ENCODE measurements at places on chromosomes 13 and 19.

DNA sequence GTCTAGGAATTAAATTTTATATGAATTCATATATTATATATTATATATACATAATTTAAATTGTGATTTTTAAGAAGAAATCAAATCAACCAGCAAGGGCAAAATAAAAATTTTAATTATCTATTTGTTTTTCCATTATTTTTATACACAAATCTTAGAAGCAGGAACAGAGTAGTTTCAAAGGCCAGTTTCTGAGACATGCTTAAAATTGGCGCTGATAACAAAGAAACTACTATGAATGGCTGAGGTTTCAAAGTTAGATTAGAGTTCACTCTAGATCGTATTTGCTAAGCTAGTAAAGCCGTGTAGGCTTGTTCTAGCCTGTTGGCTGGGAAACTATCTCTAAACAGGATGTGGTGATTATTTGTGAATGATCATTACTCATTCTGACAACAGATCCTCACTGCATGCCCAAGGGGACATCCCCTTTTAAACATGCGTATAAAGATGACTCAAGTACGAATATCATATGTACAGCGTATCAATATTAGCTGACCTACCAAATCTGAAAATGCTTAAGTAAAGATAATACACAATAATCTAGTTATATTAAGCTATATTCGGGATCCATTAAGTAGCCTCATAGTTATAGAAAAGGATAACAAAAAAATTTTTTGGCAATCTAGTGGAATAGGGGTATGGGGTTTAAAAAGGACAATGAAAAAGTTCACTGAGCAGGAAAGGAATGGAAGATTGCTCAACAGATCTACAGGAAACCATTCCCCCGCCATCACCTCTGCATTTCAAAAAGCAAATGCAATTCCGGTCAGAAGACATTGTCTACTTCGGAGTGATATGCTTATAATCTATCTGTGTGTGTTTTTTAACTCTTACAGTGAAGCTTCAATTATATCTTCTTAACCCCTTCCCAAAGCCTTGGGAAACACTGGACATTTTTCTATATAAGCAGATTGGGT lies 150.1 kb downstream of the SHISA2 start:
- no peak for DNase-seq

DNA sequence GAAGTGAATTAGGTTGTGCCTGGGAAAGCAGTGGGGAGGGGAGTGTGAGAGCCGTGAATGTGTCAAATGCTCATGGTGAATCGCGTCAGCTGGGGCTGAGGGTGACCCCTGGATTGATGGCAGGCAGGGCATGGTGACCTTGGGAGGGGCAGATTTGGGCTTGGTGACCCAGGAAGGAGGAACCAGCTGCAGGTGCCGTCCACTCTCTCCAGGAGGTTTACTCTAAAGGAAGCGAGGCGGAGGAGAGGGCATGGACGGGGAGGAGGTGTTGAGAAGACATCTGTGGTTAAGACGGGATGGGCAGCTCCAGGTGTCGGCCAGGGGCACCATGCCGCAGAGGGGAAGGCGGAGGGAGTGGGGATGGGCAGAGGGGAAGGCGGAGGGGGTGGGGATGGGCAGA lies 28.7 kb downstream of the TMEM255B start:
- DNase-seq: no peak

DNA sequence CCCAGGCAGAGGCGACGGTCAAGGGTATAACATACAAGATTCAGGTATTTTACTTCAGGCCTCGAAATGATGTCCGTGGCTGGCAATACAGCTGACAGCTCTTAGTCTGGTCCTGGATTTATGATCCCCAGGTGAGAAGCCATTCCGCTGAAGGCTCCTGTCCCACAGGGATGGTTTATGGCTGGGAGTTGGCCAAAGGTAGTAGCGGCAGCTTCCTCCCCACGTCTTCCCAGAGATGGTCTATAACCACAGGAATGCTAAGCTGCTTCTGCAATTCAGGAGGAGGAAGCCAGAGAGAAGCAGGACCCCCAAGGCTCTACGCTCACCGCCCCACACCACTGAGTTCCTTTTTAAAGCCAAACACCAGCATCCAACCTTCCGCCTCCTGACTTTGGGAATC lies 27.1 kb downstream of the OLFM2 start:
- DNase-seq: no peak

DNA sequence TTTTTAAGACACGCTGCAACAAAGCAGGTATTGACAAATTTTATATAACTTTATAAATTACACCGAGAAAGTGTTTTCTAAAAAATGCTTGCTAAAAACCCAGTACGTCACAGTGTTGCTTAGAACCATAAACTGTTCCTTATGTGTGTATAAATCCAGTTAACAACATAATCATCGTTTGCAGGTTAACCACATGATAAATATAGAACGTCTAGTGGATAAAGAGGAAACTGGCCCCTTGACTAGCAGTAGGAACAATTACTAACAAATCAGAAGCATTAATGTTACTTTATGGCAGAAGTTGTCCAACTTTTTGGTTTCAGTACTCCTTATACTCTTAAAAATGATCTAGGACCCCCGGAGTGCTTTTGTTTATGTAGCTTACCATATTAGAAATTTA lies 1.2 kb downstream of the BRCA2 start:
- DNase-seq: no peak

- DNase-seq: no peak
Observed at GRCh38 chr13:79668201-79668752, 187.3 kb downstream of the NDFIP2 start.

GRCh38 chr19:48329167-48329891 lies 4.0 kb downstream of the EMP3 start:
- DNase-seq: no peak

DNA sequence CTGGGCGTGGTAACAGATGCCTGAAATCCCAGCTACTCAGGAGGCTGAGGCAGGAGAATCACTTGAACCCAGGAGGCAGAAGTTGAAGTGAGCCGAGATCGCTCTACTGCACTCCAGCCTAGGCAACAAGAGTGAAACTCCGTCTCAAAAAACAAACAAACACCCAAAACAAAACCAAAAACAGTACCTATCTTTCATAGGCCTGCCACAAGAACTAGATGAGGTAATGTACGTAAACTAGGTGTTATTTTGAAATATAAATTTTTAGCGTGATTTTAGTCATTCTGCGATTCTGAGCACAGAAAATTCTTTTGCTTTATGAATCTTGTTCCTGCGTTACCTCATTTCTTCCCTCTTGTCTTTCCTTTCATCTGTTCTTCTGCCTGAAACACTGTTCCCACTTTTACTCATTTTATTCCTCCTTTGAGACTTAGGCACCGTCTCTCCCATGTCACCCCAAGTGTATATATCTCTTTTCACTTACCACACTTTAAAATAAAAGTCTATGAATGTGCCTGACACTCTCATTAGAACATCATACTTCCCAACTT lies 238.2 kb upstream of the HTR2A start:
- no peak for DNase-seq

GRCh38 chr13:23432626-23433025 lies 876 bp downstream of the SACS start:
- no peak for DNase-seq

GRCh38 chr19:39436350-39436716 lies 584 bp upstream of the RPS16 start:
- DNase-seq: no peak

DNA sequence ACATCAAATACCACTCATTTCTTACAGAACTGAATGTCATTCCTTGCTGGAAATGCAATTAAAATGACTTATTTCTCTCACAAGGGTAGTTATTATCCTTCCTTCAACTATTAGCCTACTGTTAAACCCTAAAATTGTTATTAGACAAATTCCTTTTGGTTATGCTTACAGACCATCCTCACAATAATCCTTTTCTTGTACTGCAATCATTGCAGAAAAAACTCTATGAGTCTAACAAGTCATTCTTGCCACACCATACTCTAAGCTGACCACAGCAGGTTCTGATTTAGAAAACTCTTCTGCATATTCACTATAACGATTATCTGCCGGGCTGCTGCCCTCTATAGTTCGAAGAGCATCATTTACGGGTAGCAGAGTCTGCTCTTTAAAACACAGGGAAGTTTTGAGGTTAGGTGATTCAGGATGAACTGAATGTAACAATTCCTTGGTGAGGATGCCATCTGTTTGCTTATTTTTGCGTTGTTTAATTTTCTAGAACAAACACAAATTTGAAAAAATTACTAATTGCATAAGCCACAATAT lies 38.2 kb downstream of the MTMR6 start:
- DNase-seq: peak; percentile 2

DNA sequence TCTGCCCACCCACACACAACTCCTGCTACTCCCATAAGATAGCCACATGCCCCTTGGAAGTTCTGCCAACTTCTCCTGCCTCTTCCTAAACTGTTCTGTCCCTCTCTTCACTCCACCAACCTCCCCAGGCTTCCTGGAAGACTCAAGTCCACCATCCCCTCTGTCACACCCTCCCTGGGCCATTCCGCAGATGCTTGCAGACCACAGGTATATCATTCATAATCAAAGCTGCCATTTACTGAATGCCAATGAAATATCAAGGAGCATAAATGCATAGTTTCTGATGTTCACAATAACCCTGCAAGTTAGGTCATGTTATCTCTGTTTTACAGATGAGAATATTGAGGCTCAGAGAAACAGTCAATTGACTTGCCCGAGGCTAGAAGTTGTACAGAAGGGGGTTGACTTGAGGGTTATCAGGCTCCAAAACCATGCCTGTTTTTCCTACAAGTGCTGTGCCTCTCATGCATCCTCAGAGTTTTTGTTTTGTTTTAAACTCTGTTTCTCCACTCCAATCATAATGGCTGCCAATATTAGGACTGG lies 135.6 kb downstream of the SLC7A1 start:
- DNase-seq: no peak

DNA sequence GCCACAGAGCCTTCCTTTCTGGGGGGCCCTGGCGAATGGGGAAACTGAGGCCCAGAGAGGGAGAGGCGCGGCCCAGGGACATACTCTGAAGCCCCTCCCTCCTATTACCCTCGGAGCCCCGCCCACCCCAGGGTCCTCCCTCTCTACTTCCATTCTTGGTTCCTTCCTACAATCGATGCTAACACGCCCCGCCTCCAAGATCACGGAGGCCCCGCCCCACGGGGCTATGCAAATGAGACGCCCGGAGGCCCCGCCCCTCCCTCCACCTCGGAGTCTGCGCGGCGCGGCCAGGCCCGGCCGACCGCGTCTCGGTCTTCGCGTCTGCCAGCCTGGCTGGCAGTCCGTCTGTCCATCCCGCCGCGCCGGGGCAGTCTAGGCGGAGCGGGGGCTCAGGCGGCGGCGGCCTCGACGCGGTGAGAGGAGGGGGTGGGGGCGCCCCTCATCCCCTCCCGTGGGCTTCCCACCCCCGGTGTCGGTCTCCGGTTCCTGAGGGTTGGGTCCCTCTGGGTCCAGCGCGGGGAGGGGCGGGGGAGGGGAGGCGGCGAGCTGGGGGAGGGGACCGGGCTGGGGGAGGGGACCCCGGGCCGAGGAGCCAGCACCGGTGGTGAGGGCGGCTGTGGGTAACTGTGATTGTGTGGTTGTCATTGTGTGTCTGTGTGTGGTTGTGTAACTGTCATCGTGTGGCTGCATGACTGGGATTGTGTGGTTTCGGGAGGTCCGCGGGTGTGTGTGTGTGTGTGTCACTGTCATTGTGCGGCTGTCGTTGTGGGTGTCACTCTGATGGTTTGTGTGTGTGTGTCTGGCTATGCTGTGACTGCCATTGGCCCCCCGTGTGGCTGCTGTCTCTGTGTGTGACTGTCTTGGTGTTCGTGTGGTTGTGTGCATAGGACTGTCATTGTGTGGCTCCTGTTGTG lies at the start of gene PLPPR2:
Gene PLPPR2, plus strand, starts transcription at position 273 of the 914 bp plus-strand sequence. CDS start 2,242 bp downstream, outside the sequence.
- peak; percentile 54 for DNase-seq

DNA sequence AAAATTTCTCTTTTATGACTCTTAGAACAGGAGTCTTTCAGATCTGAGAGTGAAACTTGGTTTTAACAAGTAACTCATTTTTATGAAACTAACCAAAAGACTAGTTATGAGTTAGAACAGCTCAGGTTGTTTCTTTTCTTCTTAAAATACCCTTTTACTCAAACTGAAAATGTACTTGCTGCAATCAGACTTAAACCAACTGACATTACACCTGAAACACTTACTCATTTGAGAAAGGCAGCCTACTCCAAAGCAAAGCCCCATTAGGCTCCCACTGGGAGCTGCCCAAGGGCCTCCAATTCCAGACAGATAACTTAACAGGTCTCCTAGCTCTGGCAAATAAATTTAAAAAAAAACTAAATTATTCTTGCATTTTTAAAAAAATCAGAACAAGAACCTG lies 3.6 kb downstream of the FOXO1 start:
- no peak for DNase-seq

- no peak for DNase-seq
Observed at GRCh38 chr13:29323954-29324353, 271.5 kb downstream of the SLC7A1 start.

DNA sequence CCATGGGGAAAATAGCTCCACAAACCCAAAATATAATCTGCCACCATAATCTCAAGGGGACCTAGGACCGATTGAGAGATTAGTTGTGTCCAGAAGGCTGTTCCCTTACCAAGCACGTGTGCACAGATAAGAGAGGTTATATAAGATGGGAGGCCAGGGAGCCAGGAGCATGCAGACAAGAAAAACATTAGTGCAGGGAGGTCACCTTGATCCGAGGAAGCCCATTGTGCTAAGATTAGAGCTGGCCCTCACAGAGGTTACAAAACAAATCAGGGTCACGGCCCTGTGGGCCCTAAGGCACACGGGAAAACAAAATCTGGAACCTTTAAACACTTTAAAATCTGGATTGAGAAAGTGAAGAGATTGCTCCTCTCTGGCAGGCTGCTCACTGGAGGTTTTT lies 37.7 kb downstream of the RGCC start:
- DNase-seq: no peak

DNA sequence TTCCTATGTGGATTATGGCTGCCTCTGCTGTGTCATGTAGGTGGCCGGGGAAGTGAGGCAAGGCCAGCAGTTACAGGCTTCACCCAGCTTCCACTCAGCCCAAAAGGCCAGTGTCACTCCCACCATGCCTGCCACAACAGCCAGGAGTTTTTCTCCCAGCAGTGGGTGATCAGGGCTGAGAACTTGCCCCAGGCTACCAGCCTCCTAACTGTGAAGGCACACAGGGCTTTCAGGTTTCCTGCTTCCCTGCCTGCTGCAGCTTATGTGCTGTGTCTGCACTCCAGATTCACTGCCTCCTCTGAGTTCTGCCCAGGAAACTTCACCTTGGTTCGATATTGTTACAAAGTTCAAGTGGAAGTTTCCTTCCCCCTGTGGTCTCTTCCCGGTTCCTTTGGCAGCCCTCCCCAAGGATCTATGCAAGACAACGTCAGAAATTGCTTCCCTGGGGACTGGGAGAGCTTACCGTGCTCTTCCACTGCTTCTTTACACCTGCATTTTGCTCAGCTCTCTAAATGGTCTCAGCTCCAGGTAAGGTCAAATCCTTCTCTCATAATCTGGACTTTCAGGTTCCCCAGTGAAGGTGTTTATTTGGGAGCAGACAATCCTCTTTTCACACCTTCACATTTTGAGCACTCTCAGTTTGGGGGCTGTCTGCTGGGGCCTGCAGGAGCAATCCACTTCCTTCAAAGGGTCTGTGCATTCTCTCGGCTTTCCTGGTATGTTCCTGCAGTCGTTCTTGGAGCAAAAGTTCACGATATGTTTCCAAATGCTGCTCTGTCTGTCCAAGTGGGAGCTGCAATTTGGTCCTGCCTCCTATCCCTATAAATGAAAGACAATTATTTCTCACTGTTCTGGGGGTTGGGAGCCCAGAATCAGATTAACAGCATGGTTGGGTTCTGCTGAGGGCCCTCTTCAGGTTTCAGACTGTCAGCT lies 1730.1 kb upstream of the PRR20A start:
- DNase-seq: peak; percentile 26

- no peak for DNase-seq
Observed at GRCh38 chr13:102708211-102708610, 13.4 kb upstream of the METTL21C start.
